CD4-positive, alpha-beta T cell treated with Interleukin-6 at 100 ng/mL for 8 hours (primary cell): ENCODE measurements at places on chromosomes 4 and X.
A peak's percentile ranks its signal among the peaks of the same experiment; 100 is the strongest.

DNA sequence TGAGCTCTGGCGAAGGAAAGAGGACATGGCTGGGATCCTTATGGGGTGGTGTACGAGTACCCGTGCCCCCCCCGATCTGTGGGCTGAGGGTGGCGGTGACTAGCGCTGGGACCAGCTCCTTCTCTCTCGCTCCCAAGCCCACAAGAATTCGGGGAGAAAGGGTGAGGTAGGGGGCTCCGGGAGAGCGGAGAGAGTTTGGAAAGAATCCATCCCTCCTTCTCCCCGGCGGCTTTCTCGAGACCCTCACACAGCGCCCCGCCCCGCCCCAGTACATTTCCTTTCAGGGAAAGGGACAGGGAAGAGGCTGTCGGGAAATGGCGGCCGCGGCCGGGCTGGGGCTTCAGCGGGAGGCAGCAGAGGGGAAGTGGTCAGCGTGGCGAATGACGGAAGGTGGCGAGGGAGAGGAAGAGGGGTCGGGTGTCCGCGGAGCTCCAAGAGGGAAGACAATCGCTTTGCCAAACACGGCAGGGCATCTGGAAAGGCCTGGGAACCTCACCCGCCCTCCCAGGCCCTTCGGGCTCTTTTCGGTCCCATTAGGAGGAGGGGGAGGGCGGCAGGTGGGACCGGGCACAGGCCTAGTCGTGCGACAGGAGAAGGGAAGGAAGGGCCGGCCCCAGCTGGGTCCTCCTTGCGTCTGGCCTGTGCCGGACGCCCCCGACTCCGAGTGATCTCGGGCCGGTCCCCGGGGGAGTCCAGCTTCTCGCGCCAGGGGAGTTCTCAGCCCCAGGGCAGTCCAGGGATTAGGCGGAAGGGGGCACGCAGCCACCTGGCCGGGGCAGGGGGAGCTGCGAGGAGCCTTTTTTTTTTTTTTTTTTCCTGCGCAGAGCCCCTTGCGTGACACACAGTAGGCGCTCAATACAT lies 10.2 kb downstream of the HNRNPH2 start:
- peak; percentile 11 for DNase-seq

GRCh38 chrX:112738347-112739033 lies 58.8 kb upstream of the LHFPL1 start:
- no peak for DNase-seq

DNA sequence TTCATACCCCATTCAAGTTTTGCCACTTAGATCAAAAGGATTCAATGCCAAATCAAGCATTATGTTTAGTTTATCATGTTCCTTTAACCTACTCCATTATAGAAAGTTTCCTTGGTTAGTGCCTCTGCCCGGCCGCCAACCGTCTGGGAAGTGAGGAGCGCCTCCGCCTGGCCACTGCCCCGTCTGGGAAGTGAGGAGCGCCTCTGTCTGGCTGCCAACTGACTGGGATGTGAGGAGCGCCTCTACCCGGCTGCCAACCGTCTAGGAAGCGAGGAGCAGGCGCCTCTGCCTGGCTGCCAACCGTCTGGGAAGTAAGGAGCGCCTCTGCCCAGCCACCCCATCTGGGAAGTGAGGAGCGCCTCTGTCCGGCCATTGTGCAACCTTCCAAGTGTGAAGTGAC lies 36.3 kb upstream of the PDGFRA start:
- no peak for DNase-seq

DNA sequence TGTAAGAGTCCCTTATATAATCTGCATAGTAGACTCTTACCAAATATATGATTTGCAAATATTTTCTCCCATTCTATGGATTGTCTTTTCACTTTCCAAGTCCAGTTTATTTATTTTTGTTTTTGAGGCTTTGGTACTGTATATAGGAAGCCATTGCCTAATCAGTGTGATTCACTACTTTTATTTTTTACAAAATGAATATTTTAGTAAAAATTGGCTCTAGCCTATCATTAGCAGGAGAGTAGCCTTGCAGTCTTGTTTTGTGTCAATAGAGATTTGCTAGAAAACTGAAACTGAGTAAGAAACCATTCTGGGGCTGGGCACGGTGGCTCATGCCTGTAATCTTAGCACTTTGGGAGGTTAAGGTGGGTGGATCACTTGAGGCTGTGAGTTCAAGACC lies 199.9 kb upstream of the MAB21L2 start:
- no peak for DNase-seq

DNA sequence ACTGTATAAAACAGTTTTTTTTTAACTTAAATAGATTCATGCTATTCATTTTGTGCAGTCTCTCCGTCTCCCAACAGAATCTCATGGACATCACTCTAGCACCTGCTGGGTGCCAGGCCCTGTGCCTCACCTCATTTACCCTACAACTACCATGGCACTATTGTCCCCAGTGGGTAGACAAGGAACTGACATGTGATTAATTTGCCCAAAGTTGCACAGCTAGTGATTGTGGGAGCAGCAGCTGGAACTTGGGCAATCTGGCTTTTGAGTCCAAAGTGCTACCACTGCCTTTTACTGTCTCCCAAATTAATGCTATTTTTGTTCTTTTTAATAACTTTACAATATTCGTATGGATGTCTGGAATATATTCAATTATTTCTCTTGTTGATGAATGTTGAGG lies 11.2 kb upstream of the PGRMC2 start:
- no peak for DNase-seq

DNA sequence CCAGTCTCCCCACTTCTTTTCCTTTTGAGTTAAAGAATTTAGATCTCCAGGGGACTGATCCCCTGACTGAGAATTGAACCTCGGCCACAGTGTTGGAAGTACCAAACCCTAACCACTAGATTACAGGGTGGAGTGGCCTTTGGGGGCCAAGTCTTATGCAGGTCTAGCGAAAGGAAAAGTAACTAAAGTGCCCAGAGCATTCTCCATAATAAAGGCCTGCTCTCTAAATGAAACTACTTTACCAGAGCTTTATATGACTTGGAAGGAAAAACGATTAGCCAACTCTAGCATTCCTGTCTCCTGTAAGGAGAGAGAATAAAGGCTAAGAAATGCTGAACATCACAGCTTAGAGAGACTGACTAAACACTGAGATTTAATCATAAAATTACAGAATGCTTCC lies 788.0 kb downstream of the C4orf33 start:
- no peak for DNase-seq

GRCh38 chr4:121712783-121713182 lies 16.0 kb upstream of the ANXA5 start:
- no peak for DNase-seq
